Activated CD8-positive, alpha-beta memory T cell treated with anti-CD3 and anti-CD28 coated beads for 24 hours (primary cell): ENCODE measurements at places on chromosomes 6 and 20.

GRCh38 chr6:25403150-25403549 is 124.0 kb downstream of the CARMIL1 start:
- DNase-seq: no peak

- no peak for DNase-seq
Observed at GRCh38 chr6:116323863-116324262, 44.1 kb upstream of the TSPYL1 start.

GRCh38 chr6:85192186-85192585 is 257.7 kb upstream of the NT5E start:
- no peak for DNase-seq

DNA sequence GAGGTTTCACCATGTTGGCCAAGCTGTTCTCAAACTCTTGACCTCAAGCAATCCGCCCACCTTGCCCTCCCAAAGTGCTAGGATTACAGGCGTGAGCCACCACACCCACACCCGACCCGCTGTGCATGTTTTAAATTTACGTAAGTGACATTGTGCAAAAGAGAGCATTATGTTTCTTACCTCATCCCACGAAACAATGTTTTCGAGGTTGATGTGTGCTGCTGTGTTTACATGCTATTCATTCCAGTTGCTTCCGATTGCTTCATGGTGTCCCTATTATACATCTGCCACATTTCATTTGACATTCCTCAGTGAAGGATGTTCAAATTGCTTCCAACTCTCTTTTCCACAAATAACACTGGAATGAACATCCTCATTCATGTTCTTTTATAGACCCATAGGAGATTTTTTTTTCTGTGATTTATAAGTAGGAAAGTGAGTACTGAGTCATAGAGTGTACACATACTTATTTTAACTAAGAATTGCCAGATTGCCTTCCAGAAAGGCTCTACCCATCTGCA is 403.9 kb upstream of the JARID2 start:
- DNase-seq: no peak

DNA sequence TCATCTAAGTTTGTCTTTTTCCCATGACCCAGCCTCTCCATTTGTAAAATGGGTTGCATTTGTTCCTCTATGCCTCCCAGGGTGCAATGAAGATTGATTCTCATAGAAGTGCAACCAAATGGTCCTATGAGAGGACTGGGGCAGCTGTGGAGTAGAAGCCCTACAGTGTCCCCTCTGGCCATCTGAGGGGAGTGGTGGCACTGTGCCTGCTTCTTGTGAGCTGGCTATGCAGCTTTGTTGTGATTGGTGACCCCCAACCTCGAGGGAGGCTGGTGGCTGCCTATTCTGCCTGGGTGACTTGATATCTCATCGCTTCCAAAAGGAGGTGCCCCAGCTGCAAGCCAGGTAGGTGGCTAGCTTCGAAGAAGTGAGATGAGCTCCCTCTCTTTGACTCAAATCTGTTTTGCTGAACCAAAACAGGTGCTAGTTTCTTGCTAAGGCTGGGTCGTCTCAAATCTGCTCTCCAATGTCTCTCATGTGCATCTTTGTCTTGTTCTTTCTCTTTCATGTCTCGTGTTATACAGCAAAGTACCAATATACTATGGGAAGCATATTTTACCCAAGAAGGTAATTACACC is 33.9 kb downstream of the TXLNB start:
- DNase-seq: no peak

DNA sequence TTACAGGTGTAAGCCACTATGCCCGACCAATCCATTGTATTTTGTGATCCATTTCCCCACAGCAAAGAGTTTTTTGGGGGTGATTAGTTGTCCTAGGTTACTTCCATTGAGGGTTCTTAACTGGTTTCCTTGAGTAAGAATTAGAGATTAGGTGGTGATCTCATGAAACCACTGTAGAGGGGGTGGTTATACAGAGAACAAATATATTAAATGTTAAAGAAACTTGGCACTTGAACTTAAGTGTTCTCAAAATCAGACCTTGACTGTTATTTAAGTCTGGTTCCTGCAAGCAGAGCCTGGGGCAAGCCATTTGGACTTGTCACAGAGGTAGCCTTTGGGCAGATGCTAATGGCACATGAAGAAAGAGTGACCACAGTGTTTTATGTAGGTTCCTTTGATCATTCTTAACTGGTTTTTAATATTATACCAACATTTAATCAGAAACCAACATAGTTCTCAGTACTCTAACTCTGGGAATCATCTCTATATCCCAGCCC is 288.5 kb downstream of the SOX4 start:
- DNase-seq: no peak

GRCh38 chr20:62539198-62540045 is 63.6 kb upstream of the GATA5 start:
- no peak for DNase-seq

- peak; percentile 15 for DNase-seq
Observed at GRCh38 chr6:13474787-13475186, 12.6 kb downstream of the GFOD1 start.
